AG10803 (cell line): ENCODE measurements at places on chromosomes 1 and 21.

GRCh38 chr1:19941206-19941568, 17.8 kb upstream of the PLA2G2E start:
- DNase-seq = no peak

- DNase-seq = no peak
Measured at GRCh38 chr1:231108516-231109302, 53.1 kb upstream of the TRIM67 start.

- no peak for DNase-seq
Measured at GRCh38 chr1:63802109-63802508, 28.3 kb downstream of the ROR1 start.

DNA sequence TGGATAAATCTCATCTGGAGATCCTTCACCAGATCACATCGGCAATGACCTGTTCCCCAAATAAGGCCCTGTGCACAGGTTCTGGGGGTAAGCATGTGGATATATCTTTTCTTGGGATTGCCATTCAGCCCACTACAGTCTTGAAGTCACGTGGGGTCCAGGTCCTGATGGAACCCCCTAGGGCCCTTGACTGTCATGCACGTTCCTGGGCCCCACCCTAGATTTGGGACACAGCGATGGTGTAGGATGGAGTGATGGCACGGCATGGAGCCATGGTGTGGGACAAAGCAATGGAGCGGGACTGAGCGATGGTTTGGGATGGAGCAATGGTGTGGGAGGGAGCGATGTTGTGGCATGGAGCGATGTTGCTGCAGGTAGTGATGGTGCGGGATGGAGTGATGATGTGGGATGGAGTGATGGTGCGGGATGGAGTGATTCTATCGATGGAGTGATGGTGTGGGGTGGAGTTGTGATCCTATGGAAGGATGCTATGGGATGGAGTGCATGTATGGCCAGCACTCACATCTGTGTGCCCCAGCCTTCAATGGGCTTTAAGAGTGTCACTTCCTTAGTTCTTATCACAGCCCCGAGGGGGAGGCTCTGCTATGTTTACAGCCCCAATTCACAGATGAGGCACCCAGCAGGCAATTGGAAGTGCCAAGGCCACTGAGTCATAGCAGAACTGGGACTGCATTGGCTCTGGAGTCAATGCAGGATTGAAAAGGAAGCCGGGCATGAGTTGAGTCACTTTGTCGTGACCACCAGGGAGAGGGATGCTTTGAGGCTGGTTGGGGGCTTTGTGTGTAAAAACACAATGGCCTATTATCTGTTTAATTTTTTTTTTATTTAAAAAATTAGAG, 97.0 kb upstream of the C1orf174 start:
- no peak for DNase-seq

- DNase-seq = peak; percentile 93
Measured at GRCh38 chr1:59994302-59995198, 68.0 kb upstream of the CYP2J2 start.

DNA sequence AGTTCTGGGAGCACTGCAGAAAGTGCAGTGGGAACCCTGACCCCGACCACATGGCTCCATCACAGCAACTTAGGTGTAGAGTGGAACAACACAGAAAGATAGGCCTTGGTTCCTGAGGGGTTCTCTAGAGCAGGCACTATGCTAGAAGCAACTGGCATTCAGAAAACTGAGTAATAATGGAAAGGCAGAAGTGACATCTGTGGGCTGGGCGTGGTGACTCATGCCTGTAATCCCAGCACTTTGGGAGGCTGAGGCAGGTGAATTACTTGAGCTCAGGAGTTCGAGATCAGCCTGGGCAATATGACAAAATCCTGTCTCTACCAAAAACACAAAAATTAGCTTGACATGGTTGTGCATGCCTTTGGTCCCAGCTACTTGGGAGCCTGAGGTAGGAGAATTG, 5.3 kb downstream of the MRPS15 start:
- no peak for DNase-seq

DNA sequence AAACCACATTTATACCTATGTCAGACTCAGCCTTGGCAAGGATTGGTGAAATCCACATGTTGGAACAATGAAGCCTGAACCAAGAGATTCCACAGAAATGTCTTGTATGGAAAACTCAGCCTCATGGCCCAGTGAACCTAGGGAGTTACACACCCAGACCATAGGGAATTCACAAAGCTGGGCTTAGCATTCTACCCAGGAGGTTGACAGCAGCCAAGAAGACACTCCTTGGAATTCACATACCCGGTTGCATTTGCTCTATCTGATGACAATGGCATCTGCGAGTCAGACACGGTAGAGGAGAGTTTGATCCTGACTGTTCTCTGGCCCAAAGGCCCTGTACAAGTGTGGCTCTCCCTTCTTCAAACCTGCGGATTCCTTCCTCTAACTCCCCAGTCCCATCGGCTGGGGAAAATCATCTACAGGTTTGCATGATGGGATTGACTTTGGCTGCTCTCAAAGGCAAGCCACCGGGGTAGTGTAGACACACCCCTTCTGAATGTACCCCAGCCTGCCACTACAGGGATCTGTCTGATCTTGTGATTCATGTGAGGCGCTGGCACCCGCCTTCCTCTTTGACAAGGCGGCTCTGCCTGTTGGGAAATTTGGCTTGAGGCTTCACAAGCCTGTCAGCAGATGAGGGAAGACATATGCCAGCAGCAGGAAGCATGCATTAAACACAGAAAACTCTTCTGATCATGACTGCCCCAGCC, 297.3 kb upstream of the KAZN start:
- DNase-seq = peak; percentile 15

DNA sequence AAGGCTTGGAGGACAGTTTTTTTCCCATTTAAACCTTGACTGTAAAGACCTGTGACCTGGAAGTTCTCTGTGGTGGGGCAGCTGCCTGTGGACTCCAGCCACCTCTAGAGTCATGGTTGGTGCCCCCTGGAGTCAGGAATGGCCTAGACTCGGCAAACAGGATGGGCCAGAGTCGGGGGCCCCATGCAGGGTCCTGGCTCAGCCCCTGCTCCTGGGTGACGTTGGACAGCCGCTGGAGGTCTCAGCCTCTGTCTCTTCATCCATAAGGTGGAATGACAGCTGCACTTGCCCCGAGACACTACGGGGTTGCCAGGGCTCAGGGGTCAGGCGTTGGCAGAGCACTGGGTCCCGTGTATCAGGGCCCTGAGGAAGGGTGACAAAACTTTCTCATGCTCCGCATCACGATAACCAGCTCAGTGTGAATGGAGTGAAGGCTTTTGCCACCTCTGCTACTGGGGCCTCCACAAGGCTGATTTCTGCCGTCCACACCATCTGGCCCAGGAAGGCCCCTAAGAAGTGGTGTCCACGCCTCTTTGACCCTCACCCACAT, 58.5 kb upstream of the TTC34 start:
- DNase-seq = no peak

DNA sequence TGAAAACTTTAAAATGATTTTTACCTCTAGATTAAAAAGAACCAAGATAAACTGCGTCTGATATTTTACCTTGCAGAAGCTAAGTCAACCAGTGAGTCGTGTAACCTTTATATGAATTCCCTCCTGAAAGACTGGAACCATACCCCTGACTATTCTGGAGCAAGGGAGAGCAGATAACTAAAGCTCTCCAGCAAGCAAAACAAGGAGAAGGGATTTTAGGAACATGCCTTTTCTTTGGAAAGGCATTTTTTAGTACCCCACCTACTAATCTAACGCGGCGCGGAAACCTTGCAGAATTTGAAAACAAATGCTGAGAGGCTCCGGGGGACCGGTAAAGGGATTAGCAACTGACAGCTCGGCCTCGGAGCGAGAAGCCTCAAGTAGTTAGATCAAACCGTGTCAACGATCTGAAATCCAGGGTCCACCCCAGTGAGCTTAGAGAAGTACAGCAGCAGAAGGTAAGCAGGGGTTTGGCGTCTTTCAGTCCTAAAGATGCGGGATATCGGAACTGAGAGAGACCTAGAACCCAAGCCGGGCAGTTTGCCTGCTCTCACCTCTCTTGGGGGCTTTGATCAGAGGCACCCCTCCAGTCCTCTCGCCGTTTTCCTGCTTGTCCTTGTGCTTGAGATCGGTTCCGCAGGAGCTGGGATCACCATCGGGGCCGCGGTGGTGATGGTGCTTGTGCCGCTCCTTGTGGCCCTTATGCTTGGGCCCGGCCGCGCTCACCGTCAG, 954 bp downstream of the RSBN1 start:
- DNase-seq = peak; percentile 17

DNA sequence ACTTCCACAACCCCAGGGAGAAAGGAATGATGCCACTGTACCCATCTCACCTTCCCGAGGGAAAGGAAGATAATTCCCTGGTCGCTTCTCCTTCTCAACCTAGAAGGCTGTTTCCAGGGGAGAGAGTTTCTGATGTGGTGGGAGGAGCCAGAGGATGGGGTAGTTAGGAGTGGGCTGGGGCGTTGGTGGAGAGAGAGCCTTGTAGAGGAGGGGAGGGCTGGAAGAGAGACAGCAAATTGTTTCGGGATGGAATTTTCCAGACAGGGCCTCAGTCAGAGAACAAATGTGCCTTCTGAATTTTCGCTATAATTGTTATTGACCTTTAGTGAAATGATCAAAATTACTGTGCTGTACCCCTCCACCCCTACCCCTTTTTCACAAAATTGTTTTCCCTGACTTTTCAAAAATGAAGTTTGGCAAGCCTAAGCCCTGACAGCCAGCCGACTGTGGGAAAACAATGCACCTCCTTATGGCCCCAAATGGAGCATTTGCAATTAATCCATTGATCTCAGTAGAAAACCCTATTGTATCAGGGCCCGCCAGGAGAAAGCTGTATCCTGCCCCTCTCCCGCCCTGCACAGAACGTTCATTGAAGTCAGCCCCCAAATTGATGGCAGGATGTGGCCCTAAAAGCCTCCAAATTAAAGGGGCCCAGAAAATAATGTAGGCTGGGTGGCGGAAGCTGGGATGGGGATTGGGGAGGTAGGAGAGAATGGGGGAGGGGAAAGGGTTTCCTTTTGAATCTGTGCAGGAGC, 69.1 kb upstream of the JUN start:
- no peak for DNase-seq

DNA sequence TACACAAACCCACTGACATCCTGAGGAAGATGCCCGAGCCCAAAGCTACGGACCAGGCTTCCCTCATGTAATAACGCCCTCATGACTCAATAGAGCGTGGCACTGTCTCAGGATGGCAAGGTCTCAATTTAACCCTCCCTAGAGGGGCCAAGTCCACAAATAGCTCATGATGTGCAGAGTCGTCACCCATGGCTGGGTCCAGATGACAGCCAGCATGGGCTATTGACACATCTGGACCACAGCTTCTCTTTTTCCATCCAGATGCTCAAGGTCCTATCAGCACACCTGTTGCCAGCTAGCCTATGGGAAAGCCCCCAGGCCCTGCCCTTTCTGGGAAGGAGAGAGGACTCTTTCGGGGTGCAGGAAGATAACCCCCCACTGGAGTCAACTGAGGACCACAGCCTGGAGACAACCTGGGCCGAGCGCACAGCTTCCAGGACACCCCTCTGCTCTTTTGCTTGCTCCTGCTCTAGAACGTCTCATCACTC, 2.8 kb downstream of the LAPTM5 start:
- no peak for DNase-seq

DNA sequence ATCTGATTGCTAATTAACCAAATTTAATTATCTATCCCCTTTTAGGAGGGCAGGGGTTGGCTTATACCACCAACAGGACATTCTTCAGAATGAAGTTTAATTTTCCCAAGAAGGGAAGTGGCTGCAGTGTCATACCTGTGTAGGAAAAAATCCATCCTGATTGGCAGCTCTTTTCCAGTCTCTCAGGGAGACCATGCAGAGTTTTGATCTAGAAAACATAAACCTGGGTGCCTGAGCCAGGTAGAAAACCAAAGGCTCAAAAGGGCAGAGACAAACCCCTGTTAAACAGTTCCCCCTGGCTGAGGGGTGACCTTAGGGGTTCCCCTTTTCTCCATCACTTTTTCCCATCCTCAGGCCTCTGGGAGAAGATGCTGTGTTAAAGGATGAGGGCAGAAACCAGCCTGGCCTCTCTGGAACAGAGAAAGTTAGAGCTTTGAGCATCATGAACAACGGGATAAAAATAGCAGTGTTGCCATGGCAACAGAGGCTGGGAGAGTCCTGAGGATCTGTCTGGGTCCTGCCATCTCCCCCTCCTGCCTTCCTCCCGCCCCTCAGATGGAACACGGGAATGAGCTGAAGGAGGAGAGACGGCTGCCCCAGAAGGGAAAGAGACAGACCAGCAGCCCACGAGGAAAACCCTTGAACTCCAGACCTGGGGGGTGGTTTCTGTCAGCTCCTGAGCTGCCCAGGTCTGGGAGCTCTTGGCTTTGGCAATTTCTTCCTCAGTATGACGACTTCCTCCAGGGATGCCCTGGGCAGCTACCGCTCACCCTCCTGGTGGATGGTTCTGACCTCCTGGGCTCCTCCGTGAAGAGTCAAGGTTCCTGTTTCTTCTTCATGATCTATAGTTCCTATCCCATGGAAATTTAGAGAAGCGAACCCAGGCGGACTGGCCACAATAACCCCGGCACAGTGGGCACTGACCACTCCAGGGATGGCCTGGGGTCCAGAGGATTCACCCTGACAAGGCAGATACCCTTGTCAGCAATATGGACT, 14.0 kb upstream of the LEMD1 start:
- no peak for DNase-seq

GRCh38 chr1:2137257-2138121, 57.1 kb downstream of the FAAP20 start:
- no peak for DNase-seq

DNA sequence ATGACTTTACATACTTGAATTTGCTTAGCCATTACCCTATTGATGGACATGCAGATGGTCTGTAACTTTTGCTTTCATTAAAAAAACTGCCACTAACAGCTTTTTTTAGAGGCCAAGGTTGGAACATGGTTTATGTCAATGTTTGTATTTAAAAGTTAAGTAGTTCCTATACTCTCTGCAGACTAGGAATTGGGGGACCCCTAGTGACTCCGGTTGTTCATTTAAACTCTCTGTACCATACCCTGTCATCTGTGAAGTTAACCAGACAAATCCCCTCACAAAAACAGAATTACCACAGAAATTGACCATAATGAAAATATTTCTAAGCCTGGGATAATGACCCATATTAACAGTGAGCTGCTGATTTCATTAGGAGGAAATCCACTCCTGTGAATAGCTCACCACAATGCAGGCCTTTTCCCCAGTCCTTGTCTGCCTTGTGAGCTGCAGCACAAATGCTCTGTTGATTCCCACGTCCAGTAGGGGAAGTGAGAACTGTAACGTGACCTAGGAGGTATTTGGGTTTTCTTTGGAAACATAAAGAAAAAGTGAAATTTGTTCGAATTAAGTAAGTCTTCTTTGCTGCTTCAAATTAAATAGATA, 30.2 kb upstream of the CD101 start:
- DNase-seq = no peak

DNA sequence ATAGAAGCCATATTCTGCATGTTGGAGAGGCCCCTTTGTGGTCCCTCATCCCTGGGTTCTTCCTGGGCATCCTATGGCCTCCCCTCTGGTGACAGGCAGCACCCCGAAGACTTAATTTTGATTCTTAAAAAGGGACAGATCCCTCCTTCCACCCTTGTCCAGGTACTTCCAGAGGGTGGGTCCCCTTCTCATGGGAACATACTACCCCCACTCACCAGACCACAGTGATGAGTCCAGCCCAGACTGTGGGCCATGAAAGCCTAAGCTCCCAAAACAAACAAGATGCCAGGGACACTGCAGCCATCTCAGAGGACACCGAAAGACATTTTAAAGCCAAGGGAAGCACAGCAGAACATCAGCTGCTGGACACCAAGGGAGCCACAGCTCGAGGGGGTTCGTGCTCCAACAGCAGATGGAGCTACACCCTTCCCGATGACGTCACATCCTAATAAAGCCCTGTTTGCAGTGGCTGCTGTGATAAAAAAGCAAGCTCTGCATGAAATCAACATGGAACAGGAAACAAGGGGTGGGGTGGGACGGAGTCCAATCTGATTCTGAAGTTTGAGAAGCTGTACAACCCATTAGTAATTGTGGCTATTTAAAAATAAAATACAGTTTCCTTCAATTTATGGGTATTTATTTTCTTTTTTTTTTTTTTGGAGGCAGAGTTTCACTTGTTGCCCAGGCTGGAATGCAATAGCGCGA, 32.4 kb downstream of the GNB1 start:
- DNase-seq = peak; percentile 86
